Activated T-cell treated with anti-CD3 and anti-CD28 coated beads for 24 hours (primary cell): ENCODE measurements at places on chromosomes 1 and 21.
A peak's percentile ranks its signal among the peaks of the same experiment; 100 is the strongest.

DNA sequence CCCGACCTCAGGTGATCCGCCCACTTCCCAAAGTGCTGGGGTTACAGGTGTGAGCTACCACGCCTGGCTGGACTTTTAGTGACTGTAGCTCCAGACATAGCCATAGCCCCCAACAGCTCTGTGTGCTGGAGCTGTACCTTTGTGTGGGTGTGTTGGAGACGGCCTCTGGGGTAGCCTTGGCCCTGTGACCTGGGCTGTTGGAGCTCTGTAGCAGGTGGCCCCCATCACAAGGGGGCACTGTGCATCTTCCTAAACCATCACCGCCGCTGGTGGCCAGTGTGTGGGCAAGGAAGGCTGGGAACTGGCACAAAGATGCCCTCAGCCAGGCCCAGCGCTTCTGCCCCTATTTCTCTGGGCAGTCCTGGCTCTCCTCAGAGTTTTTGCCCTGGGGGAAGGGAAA lies 38.4 kb upstream of the FOXO6 start:
- no peak for DNase-seq

DNA sequence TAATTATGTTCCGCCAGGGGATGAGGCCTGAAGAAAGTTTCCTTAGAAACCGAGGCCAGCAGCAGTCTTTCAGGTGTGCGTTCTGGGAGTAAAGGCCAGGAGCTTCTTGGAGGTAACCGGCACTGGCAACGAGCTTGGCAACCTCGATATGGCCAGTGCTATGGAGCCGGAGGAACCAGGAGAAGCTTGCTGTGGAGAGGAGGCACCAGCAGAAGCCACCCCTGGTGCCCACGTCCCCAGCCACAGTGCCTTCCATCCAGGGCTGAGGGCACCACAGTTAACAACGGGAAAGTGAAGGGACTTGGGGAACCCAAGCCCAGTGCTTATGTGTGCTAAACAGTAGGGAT lies 41.5 kb upstream of the LIN9 start:
- DNase-seq = no peak

GRCh38 chr1:103110701-103111100 lies 2.4 kb upstream of the COL11A1 start:
- no peak for DNase-seq

GRCh38 chr1:233667741-233668140 lies 53.8 kb downstream of the KCNK1 start:
- no peak for DNase-seq

GRCh38 chr1:186869526-186870228 lies 40.9 kb downstream of the PLA2G4A start:
- no peak for DNase-seq

GRCh38 chr1:85898861-85899260 lies 190.6 kb upstream of the ZNHIT6 start:
- DNase-seq = no peak

DNA sequence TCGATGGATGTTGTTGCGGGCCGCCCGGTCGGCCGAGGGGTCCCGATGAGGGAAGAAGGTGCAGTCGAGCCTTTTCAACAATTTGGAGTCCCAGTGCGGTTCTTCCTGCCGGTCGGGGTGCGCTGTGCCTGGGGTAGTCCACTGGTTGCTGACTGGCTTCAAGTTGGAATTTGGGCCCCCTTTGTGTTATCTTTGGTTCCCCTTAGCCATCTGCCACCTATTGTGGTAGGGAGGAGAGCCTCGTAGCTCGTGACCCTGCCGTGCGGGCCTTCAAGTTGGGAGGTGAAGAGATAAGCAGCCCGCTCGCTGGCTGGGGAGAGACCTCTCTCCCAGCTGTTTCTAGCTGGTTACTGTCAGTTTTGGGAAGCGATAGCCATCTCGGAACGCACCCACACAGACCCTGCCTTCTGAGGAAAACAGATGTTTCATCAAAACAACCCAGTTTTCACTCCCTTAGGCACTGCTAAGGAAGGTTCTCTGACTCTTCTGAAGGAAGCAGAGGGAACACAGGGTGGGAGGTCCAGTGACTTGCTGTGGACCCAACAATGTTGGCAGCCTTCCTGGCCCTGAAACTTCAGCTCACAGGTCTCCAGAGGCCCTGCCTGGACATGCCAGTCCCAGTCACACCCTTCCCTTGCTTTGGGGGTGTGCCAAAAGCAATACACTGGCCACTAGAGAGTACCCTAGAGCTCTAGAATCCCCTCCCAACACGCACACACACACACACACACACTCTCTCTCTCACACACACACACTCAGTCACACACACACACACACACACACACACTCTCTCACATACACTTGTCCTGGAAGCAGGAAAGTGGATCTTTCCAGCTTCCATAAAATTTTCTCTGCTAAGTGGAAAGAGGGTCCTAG lies 1.0 kb downstream of the BTG2 start:
- no peak for DNase-seq

DNA sequence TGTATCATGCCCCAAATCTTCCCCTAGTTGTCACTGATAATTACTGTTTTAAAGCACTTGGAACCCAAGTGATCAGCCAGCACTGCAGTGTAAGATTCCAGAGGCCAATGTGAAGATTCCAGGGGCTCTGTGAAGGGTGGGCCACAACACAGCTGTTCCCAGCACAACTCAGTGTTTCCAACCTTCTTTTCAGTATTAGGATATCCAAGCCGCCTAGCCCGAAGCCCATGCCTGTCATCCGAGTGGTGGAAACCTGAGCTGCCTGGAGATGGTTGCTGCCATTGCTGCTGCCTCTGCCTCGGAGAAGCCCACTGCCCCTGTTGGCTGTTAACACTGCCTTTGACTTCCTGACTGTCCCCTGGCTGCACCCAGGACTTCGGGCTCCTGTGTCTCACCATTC lies 30.4 kb upstream of the SNX27 start:
- DNase-seq = no peak

DNA sequence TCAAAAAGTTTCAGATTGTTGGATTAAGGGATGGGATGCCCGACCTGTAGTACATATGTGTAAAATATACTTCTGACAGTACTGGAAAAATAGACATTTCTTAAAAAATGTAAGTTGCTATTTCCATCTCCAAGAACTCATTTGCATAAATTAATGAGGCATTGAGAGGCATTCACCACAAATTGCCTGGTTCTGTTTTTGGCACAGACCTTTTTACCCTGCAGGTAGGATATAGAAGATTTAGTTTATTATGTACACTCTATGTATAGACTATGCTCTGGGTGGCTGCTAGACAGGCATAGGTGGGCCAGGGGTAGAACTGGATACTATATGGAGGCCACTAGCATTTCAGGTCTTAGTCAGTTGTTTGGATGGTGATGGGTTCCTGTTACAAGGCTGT lies 8.0 kb downstream of the CCDC17 start:
- DNase-seq = no peak

GRCh38 chr1:180662709-180663108 lies 30.9 kb downstream of the XPR1 start:
- DNase-seq = no peak

DNA sequence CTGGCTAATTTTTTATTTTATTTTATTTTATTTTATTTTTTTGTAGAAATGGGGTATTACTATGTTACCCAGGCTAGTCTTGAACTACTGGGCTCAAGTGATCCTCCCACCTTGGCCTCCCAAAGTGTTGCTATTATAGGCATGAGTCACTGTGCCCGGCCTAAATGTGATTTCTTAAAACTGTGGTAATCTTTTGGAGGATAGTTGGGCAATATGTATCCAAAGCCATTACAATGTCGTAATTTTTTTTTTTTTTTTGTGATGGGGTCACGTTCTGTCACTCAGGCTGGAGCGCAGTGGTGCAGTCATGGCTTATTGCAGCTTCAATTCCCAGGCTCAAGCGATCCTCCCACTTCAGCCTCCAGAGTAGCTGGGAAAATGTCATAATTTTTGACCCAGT lies 14.2 kb downstream of the ETV3L start:
- no peak for DNase-seq

GRCh38 chr1:26848941-26849774 lies 13.8 kb upstream of the SFN start:
- no peak for DNase-seq

GRCh38 chr1:228175316-228176023 lies 9.9 kb downstream of the IBA57 start:
- DNase-seq = no peak

- DNase-seq = no peak
Measured at GRCh38 chr21:16866851-16867250, 646.0 kb upstream of the CXADR start.

DNA sequence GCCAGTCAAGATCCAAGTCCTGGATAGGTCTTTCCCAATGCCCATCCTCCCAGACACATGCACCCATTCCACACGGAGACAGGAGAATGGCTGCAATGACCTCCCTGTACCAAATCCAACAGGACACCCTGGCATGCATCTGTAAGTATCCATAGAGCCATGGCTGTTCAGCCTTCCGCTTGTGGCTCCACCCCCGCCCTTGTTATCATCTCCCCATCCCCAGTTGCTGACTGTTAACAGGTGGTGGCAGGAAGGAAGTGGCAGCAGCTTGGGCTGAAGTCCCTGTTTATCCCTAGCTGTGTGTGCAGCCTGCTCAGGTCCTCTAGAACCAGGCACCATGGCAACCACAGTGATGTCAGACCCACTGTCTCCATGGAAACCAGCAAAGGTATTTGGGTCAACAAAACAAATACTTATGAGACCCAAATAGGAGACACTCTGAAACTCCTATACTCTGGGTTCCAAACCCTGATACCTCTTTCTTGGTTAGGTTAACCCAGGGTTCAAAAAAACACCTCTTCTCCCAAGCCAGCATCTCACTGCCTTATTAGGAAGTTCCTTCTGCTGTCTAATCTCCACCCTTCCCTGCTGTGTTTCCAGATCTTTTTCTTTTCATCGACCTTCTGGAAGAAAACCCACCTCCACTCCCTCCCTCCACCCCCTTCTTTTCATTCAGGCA lies 721 bp downstream of the PBXIP1 start:
- peak; percentile 64 for DNase-seq

DNA sequence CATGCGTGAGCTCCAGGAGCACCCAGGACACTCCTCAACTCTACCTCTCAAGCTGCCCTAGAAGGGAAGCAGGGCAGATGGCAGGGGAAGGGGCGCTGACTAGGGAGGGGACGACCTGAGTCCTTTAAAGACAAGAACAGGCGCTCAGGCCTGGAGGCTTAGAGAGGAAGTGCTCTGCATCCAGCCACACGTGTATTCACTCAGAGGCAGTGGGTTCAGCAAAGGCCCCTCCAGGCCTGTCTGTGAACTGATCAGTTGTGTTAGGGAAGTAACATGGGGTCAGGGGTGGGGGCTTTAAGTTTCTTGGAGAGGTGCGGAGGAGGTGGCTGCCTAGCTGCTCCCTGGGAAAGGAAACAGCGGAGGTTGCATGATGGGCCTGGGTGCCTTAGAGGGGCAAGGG lies 37.1 kb upstream of the ARF1 start:
- DNase-seq = no peak

- DNase-seq = no peak
Measured at GRCh38 chr1:106979371-106979770, 77.1 kb upstream of the PRMT6 start.

DNA sequence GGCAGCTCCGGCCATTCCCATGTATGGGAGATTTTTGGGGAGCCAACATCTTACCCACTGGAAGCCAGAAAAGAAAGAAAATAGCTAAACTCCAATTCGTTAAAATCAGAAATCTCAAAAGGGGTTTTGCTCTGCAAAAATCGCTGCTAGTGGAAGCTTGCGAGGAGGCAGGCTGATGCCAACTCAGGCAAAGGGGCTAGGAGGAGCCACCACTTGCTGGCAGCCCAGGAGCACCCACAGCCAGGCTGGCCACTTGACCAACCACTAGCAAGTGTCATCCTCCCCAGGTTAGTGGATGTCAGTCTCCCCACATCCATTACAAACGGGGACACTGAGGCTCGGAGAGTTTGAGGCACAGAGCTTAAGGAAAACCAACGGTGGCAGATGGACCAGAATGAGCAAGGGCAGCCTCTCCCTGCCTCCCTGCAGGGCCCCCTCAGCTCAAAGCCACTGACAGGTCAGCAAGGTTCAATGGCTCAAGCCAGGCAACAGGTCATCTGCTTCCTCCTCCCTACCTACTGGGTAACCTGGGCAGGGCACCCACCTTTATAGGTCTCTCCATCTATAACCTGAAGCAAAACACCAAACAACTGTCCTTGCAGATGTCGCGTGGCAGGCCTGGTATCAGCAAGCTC lies 10.8 kb downstream of the KCNN3 start:
- DNase-seq = no peak

DNA sequence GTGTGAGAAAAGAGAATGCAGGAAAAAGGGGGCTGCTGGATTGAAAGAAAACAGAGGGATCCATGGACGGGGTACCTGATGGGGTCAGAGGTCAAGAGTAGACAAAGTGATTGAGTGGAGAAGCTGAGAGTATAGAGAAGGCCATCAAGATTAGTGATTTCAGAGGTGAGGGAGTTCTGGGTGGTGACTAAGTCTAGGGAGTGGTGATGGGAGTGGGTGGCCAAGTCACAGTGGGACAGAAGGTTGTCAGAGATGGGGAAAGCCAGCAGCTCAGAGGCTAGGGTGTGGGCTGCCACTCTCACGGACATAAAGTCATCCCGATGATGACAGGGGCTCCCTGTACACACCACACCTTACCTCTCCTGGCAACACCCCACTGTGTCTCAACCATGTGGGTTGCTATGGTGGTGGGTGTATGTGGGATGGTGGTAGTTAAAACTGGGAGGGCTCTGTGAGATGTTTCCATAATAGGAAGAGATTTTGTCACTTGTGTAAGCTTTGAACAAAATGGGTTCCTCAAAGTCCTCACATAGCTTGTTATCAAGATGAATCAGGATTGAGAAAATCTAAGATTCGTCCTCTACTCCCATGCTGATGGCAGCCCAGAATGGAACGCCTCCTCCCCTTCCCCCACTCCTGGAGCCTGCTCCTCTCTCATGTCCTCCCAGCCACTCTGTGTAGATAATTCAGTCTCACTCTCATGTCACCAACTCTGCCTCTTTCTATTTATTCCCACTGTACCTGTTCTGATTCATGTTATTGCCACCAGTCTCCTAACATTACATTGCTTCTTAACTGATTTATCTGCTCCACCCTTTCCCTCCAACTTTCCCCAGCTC lies 20.3 kb upstream of the CSF1 start:
- peak; percentile 55 for DNase-seq

DNA sequence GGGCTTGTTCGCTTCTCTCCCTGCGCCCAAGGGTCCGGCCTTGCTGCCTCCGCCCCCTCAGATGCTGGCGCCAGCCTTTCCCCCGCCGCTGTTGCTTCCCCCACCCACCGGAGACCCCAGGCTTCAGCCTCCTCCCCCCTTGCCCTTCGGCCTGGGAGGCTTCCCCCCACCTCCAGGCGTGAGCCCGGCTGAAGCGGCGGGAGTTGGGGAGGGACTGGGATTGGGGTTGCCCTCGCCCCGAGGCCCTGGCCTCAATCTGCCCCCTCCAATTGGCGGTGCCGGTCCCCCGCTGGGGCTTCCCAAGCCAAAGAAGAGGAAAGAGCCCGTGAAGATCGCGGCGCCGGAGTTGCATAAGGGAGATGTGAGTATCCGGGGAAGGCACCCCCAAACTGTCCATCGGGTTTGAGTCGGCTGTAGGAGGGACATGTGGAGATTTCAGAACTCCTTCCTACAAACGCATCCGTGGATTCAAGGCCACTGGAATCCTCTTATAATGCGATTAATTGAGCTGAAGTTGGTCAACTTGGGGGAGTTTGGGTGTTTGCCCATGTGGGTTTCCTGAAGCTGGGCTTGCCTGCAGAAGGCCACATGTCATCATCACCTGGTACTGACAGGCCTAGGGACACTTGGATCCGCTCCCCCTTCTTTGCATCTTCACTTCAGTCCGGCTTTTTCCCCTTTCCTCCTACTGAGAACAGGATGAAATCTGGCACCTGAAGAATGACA lies 707 bp downstream of the PRCC start:
- no peak for DNase-seq

- no peak for DNase-seq
Measured at GRCh38 chr1:58823481-58824010, 39.7 kb upstream of the JUN start.

- no peak for DNase-seq
Measured at GRCh38 chr1:230674581-230674980, 32.3 kb downstream of the COG2 start.
